Osteoblast (primary cell): ENCODE measurements at places on chromosomes 16 and 17. TPM values are rescaled to one million over a fixed set of nuclear protein-coding genes. Genes with fewer than 3 reads are reported as not detected.

The KAT7 gene
- 50.7 and 51.4 TPM in 2 replicates for total RNA-seq

DNA sequence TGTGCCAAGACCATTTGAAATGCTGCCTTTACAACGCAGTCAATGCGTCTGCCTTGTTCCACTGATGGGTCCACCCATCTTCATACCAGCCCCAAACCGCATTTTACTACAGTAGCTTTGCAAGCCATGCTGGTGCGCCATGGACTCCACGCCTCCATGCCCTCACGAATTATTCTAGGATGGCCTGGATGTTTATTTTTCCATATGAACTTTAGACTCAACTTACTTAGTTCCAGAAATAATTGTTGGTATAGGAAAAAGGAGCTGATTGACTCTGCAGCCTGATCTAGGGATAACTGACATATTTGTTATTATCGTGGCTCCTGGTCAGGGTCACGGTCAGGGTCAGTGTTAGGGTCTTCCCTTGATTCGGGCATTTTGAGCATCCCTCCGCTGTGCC, 70.0 kb upstream of the ZNF469 start:
- peaks cover 21% of the 10 kb centered on the region for H3K4me1 ChIP-seq
- no peaks in the 10 kb centered on the region for H3K36me3 ChIP-seq
- no peak overlapping the region for H3K27ac ChIP-seq
- no peaks in the 10 kb centered on the region for H3K27me3 ChIP-seq
- no peak overlapping the region for H3K4me3 ChIP-seq
- no peak for DNase-seq

The ATP1B2 gene
- total RNA-seq = under 0.01 TPM in 1 of 2 replicates, not detected in the other

GRCh38 chr17:49488612-49489011, 6.5 kb upstream of the NGFR start:
- H3K27ac ChIP-seq = no peak overlapping the region
- peaks cover 44% of the 10 kb centered on the region for H3K27me3 ChIP-seq
- no peaks in the 10 kb centered on the region for H3K4me1 ChIP-seq
- no peak overlapping the region for H3K4me3 ChIP-seq
- DNase-seq = no peak
- H3K36me3 ChIP-seq = no peaks in the 10 kb centered on the region

DNA sequence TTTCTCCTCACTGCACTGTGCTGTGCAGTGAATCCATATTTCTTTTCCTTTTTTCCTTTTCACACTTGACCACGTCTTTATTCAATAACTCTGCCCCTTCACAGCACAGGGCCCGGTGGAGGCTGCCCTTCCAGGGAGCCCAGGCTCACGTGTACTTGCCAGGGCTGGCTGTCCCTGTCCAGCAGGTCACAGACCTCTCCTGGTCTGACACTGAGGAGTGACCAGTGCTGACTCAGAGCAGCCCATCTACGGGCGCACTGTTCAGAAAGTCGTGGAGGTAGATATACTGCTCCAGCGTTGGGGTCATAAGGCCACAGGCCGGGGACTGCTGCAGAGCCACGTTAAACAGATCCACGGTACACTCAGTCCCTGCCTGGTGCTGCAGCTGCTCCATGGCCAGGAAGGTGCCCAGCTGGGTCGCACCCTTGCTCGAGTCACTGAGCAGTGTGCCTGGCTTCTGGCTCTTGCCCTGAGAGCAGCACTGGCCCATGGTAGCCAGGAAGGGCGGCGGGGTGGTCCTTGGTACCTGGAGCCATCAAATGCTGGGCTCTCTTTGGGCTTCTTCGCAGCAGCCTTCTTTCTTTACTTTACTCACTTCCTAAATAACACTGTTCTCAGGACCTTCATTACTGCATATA, 531.7 kb downstream of the CDH13 start:
- no peaks in the 10 kb centered on the region for H3K27me3 ChIP-seq
- no peak overlapping the region for H3K4me3 ChIP-seq
- no peaks in the 10 kb centered on the region for H3K4me1 ChIP-seq
- H3K36me3 ChIP-seq = no peaks in the 10 kb centered on the region
- no peak for DNase-seq

DNA sequence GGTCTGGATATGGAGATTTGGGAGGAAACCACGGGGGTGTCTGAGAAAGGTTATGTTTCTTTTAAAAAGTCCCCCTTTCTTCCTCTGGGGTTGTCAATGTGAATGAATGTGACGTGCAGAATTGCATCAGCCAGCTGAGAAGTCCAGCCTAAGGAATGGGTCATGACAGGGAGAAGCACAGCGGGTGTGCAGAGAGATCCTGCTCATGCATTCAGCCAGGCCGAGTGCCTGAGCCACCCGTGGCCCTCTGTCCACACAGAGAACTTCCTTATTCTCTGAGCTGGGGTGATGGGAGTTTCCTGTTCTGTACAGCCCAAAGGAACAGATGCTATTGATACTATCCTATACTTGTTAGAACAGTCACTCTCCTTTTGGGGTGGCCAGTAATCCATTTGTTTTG, 117.9 kb downstream of the CPPED1 start:
- H3K27ac ChIP-seq = no peak overlapping the region
- no peaks in the 10 kb centered on the region for H3K27me3 ChIP-seq
- H3K36me3 ChIP-seq = no peaks in the 10 kb centered on the region
- DNase-seq = no peak

The WFIKKN1 gene
- under 0.01 and 0.36 TPM in 2 replicates for total RNA-seq

The CCDC182 gene
- not detected in 2 replicates for total RNA-seq

The HAS3 gene
- 1.4 and 1.5 TPM in 2 replicates for total RNA-seq

DNA sequence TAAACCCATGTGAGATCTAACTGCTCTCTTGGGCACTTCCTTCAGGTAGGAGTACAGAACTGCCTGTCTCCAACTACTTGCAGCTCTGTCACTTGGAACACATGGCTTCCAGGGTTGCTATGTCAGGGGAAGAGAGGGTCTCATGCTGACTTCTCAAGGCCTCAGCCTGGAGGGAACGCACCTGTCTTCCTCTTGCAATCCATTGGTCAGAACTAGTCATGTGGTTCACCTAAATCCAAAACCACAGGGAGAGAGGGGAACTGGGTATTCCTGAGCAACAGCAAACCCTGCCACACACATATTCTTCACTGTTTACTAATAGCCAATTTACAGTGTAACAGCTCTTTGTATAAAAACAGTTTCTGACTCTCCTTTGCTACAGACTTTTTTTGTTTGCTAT, 206.1 kb downstream of the KCNJ2 start:
- no peaks in the 10 kb centered on the region for H3K36me3 ChIP-seq
- H3K27me3 ChIP-seq = no peaks in the 10 kb centered on the region
- no peak overlapping the region for H3K27ac ChIP-seq
- H3K4me1 ChIP-seq = no peaks in the 10 kb centered on the region
- no peak overlapping the region for H3K4me3 ChIP-seq

DNA sequence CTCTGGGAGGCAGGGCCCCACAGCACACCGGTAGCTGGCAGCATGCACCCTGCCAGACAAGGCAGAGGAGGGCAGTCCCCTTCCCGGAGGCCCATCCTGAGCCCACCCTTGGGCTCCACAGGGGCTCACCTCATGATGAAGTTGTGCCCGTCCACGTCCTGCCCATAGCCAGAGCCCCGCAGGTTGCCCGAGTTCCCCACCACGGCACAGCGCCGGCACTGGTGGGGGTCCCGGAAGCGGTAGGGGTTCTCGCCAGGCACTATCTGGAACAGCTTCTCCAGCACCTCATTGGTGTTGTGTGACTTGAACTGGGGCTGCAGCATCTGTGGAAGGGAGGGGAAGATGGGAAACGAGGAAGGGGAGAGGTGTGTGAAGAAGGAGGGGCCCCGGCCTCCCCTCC, 44.0 kb downstream of the ST3GAL2 start:
- no peak overlapping the region for H3K27ac ChIP-seq
- peaks cover 8% of the 10 kb centered on the region for H3K4me1 ChIP-seq
- no peak overlapping the region for H3K4me3 ChIP-seq

The ENO3 gene
- total RNA-seq = 2.9 TPM in 2 replicates

GRCh38 chr16:75222271-75222783, 3.5 kb downstream of the CTRB1 start:
- no peak overlapping the region for H3K27ac ChIP-seq
- H3K4me3 ChIP-seq = no peak overlapping the region
- no peaks in the 10 kb centered on the region for H3K36me3 ChIP-seq
- DNase-seq = peak; percentile 84
- no peaks in the 10 kb centered on the region for H3K4me1 ChIP-seq

The NTN1 gene
- total RNA-seq = 0.29 and 0.36 TPM in 2 replicates

GRCh38 chr16:25431472-25431871, 173.8 kb upstream of the ZKSCAN2 start:
- no peak overlapping the region for H3K27ac ChIP-seq
- H3K4me3 ChIP-seq = no peak overlapping the region
- H3K27me3 ChIP-seq = no peaks in the 10 kb centered on the region
- no peak for DNase-seq
- H3K36me3 ChIP-seq = no peaks in the 10 kb centered on the region

GRCh38 chr16:50202926-50203624, 50.0 kb downstream of the TENT4B start:
- H3K27ac ChIP-seq = peak overlapping the region; percentile 84
- peaks cover 41% of the 10 kb centered on the region for H3K4me1 ChIP-seq
- no peaks in the 10 kb centered on the region for H3K36me3 ChIP-seq
- H3K27me3 ChIP-seq = no peaks in the 10 kb centered on the region

DNA sequence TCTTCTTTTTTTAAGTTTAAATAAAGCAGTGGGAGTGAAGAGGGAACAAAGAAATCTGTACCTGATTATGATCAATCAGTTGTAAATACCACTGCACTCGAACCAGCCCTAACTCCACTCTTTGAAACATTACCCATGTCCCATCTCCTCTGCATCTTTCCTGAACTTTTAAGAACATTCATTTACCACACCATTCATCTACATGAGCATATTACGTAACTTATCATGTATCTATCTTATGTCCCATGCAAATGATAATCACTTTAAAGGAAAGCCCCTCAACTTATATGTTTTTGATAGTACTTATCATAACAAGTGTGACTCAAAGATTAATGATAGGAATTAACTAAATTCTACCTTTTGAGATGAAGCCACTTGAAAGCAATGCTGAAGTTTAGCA, 10.7 kb upstream of the BRIP1 start:
- H3K36me3 ChIP-seq = peaks cover 11% of the 10 kb centered on the region
- no peak for DNase-seq
- no peak overlapping the region for H3K27ac ChIP-seq
- H3K4me1 ChIP-seq = no peaks in the 10 kb centered on the region
- no peaks in the 10 kb centered on the region for H3K27me3 ChIP-seq

The PDILT gene
- total RNA-seq = not detected in 2 replicates

- no peak overlapping the region for H3K27ac ChIP-seq
- peaks cover 5% of the 10 kb centered on the region for H3K27me3 ChIP-seq
- H3K4me3 ChIP-seq = no peak overlapping the region
- H3K36me3 ChIP-seq = no peaks in the 10 kb centered on the region
These were observed 2.0 kb upstream of the C17orf99 start for GRCh38 chr17:78144147-78144719.

- H3K4me1 ChIP-seq = no peaks in the 10 kb centered on the region
- no peak for DNase-seq
- no peaks in the 10 kb centered on the region for H3K27me3 ChIP-seq
- H3K4me3 ChIP-seq = no peak overlapping the region
- H3K27ac ChIP-seq = no peak overlapping the region
- H3K36me3 ChIP-seq = no peaks in the 10 kb centered on the region
These were observed 516.2 kb downstream of the HAPSTR1 start for GRCh38 chr16:9607515-9608230.

The TMEM220 gene
- 3.2 and 3.3 TPM in 2 replicates for total RNA-seq

- H3K36me3 ChIP-seq = no peaks in the 10 kb centered on the region
- DNase-seq = no peak
- no peaks in the 10 kb centered on the region for H3K4me1 ChIP-seq
- no peak overlapping the region for H3K27ac ChIP-seq
- H3K27me3 ChIP-seq = peaks cover 4% of the 10 kb centered on the region
These were observed 18.8 kb downstream of the LRRC36 start for GRCh38 chr16:67345401-67345800.

DNA sequence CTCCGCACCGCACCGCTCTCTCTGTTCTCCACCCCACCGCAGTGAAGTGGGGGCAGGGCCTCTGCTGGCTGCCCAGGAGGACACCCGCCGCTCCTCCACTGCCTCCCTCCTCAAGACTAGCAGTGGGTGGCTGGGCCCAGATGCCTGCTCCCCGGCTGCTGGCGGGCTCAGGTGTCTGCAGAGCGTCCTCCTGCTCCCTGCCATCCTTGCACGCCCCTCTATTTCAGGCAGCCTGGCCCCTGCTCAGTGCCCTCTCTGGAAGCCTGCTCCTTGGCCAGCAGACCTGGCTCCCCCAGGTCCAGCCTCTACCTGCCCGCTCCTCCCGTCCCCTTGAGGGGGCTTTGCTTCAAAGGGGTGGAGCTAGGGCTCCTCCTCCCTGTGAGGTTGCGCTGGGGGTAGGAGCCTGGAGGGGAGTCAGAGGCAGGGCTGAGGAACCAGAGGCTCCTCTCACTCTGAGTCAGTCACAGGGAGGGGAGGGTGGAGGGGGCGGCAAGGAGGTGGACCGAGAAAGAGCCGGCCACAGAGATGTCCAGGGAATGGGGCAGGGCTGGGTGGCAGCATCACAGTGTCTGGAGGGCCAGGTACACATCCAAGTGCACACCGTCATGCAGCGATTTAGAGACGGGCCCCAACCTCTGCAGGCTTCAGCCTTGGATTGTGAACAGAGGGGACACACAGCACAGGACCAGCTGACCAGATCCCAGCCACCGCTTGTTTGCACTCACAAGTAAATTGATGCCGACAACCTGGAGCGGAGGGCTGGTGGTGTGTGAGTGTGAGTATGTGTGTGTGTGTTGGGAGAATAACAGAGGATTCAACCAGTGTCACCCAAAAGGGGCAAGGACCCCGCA, 9.8 kb upstream of the TMEM92 start:
- no peaks in the 10 kb centered on the region for H3K27me3 ChIP-seq
- peak overlapping the region; percentile 46 for H3K4me3 ChIP-seq
- DNase-seq = peak; percentile 97
- H3K36me3 ChIP-seq = no peaks in the 10 kb centered on the region

The WIPF2 gene
- 8.0 and 8.5 TPM in 2 replicates for total RNA-seq

DNA sequence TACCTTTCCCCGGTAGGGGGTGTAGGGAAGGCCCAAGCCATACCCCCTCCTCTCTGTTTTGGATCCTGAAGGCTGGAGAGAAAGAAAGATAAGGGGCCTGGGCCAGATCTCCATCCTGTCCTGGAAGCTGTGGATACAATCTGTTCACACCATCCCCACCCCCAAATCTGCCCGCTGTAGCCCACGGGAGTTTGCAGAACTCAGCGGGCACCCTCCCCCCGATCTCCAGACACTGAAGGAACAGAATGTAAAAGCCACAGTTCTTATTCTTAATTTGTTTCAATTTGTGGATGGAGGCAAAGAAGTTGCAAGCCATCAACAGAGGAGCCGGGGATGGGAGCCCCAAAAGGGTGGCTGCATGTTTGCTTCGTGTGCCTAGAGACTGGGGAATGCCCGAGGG, 27.2 kb downstream of the GJD3 start:
- H3K4me1 ChIP-seq = peaks cover 33% of the 10 kb centered on the region
- no peaks in the 10 kb centered on the region for H3K27me3 ChIP-seq
- no peak for DNase-seq
- no peak overlapping the region for H3K4me3 ChIP-seq
- no peak overlapping the region for H3K27ac ChIP-seq
